Ecto neural progenitor cell (in vitro differentiated cells): ENCODE measurements at places on chromosomes 11 and 22.

- no peak for DNase-seq
These were observed 381.9 kb downstream of the CADM1 start for GRCh38 chr11:115122274-115122673.

GRCh38 chr11:120011836-120012235 lies 126.1 kb downstream of the TRIM29 start:
- no peak for DNase-seq

- DNase-seq = no peak
These were observed 8.8 kb downstream of the SCGB2A1 start for GRCh38 chr11:62217191-62217748.

- peak; percentile 98 for DNase-seq
These were observed at the start of gene ZNRF3 for GRCh38 chr22:28882878-28883656. TSS of gene ZNRF3 (plus strand) at chr22:28883572. CDS start at chr22:28883767, 195 bp downstream.

DNA sequence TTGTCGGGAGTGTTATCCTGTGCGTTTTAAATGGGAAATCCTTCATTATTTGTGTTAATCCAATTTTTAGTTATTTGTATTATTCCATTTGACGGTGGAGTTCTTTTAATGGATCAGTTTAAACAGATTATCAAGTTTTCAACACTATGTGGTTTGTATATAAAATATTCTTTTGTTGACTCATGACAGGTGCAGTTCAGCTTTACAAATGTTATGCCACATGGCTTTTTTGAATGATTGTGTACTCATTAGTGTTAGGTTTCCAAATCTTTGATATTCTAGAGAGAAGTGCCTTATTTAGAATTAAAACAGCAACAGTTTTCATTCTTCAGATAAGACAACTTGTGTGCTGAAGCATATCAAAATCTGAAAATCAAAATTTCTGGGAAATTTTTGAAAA lies 2.4 kb downstream of the JAM3 start:
- no peak for DNase-seq

DNA sequence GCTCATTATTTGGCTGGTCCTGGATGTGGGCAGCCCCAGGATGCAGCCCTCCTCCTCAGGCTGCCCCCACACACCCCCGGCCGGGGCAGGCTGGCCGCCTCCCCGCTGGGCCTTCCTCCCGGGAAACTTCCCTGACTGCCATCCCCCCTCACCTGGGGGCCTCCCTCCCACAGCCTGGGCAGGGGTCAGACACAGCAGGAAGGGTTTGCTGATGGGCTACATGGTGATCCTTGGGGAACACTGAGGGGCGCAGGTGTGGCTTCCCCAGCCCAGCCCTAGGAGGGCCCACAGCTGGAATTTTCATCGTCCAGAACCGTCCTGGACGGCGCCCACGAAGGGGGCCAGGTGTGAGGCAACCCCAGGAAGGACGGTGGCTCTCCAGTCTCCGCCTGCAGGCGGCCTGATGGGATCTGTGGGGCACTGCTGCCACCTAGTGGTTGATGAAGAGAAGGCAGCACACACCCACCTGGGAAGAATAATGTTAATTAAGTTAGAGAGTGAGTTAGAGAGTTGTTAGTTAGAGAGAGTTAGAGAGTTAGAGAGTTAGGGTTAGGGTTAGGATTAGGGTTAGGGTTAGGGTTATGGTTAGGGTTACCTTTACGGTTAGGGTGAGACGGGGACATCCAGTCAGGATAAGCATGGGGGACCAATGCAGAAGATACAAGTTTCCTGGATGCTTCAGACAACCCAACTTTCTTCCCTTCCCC lies 75.9 kb upstream of the PRR5 start:
- DNase-seq = peak; percentile 86

DNA sequence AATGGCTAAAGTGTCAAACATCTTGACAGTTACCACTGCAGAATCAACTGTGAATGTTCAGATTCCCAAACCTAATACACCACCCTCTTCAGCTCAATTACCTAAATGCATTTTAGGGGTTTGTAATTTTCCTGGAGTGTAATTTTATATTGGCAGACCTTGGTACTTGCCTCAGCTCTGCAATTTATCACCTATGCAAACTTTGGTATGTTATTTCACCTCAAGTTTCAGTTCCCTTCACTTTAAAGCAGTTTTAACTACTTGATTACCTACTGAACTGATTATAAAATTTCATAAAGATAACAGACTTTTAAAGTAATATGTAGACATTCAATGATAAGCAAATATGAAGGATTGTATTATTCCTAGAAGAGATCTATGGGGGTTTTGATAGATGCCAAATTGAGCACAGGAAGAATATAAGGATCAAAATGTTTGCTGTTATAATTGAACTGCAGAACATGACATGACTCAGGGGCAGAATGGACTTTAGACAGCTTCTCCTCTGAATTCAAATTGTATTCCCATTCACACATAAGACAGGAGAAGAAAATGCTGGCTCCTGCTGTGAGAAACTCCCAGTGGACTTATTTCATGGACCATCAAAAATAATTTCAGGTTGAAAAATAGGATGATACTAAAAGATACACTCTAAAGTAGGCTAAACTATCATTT lies 491.5 kb upstream of the LUZP2 start:
- DNase-seq = no peak

DNA sequence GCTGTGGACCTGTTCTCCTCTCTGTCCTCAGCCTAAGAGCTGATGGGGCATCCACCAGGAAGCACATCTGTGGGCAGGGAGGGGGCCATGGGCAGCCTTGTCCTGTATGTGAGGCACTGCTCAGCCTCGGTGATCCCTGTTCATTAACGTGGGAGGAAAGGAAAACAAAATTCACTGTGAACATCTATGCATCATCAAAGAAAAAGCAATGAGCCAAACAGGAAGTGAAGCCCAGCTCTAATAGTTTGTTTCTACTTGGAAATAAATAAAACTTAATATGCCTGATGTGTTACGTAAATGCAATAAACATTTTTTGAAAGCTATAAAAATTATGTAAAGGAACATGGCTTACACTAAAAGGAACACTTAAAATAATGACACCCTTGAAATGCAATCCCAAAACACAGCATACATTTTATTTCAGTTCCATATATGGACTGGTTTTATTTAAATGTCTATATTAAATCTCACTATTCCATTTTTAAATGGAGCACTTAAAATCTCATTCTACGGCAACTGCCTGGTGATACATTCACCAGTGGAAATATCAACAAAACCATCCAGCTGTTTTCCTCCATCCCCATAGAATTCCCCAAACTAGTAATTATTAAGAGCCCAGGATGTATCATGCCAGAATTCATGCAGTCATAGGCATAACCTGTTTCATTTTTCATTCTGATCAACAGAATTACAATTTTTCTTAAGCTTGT lies 78.3 kb downstream of the ZNF280B start:
- DNase-seq = no peak

GRCh38 chr22:37021710-37022482 lies 2.4 kb downstream of the MPST start:
- no peak for DNase-seq

- DNase-seq = no peak
These were observed 7.9 kb upstream of the C1QTNF6 start for GRCh38 chr22:37195921-37196320.

DNA sequence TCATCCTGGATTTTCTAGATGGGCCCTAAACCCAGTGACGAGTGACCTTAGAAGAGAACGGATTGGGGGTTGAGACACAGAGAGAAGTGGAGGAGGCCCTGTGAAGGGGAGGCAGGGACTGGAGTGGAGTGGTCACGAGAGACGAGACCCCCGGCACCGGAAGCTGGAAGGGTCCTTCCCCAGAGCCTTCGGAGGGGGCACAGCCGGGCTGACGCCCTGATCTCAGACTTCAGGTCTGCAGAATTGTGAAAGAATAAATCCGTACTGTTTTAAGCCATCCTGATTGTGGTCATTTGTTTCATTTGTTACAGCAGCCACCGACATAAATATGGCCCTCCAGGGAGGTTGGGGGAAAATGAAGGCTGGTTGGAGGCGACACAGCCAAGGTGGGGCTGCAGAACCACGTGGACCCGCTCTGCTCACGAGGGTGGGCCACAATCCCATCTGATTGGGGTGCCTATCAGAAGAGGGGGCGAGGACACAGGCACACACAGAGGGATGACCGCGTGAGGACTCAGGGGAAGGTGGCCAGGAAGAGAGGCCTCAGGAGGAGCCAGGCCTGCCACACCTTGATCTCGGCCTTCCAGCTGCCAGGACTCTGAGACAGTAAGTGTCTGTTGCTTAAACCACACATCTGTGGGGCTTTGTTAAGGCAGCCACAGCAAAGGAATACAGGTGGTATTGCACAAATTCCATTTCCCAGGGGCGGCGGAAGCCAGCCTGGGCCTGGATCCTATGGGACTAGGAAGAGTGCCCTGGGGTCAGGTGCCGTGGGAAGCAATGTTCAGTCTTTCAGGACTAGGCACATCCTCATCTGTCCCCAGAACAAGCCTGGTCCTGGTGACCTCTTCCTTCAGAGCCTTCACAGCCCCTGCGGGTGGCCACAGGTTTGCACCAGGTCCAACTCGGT lies 73.3 kb upstream of the SHANK2 start:
- no peak for DNase-seq

GRCh38 chr11:13101644-13102512 lies 92.8 kb downstream of the RASSF10 start:
- no peak for DNase-seq

- DNase-seq = no peak
These were observed 4.1 kb upstream of the TBX1 start for GRCh38 chr22:19756288-19757128.

GRCh38 chr11:2399488-2400068 lies 972 bp upstream of the TSSC4 start:
- no peak for DNase-seq

DNA sequence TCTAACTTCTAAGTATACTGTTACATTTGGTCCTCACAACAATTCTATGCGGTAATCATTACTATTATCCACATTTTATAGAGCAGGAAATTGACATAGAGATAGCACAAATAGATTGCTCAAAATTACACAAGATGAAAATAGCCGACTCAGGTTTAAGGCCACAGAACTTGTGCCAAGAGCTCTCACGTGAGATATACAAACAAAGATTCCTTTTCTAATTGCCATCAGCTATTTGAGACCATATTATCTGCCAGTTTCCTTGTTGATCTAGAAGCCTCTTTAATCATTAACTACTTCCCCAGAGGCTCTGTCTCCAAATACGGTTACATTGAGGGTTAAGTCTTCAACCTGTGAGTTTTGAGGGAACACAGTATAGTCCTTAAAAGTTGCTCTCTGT lies 61.0 kb upstream of the GLYATL1B start:
- DNase-seq = no peak

- no peak for DNase-seq
These were observed 45.5 kb upstream of the CRYBB3 start for GRCh38 chr22:25153961-25154666.

DNA sequence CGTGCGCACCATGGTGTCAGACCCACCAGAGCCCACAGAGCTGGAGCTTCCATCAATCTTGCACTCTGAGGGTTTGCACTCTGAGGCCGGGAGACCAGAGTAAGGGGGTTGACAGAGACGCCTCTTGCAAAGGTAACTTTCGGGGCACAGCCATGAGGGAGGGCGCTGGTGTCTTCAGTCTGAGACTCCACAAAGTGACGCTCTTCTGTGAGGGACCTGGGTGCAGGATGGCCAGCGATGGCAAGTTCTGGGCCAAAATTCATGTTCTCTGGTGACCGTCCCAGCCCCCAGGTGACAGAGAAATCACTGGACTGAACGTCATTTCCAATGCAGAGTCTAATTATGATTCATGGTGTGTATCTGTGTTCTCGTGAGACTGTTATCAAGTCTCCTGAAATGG lies 1395.2 kb downstream of the TBC1D22A start:
- no peak for DNase-seq

- no peak for DNase-seq
These were observed 103.0 kb downstream of the KCNQ1 start for GRCh38 chr11:2547806-2548205.

GRCh38 chr22:44574057-44574639 lies 76.1 kb upstream of the RTL6 start:
- no peak for DNase-seq

DNA sequence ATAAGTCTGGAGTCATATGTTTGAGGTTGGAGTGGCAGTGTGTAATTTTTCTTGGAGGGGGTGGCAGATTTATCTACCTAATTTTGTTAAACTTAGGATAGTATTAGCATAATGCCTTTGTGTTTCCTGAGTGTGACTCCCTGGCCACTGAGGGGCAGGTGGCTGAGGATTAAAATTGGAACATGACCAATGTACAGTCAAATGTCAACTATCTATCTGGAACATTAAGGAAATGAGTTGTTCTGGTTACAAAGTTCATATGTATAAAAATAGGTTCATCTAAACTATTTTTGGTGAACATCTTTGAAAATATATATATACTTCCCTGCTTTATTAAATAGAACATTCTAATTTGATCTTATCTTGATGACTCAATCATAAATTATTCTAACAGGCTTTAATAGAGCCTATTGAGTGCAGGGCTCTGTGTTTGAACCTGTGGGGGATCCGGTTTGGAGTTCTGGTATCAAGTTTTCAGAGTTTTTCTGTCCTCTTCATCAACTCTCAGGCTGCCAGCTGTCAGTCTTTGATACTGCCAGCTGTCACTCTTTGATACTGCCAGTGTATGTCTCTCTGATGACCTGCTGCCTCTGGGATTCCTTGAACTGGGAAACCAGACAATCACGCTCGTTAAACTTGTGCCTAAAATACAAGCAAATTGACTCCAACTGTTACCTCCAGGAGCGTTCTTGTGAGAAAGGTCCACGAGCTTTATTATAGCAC lies 309.6 kb downstream of the METTL15 start:
- no peak for DNase-seq

- DNase-seq = no peak
These were observed 781 bp downstream of the SIDT2 start for GRCh38 chr11:117179048-117179999.

GRCh38 chr11:66072518-66072917 lies 2.4 kb downstream of the PACS1 start:
- no peak for DNase-seq

GRCh38 chr11:74019104-74019738 lies 10.3 kb upstream of the UCP3 start:
- DNase-seq = no peak

DNA sequence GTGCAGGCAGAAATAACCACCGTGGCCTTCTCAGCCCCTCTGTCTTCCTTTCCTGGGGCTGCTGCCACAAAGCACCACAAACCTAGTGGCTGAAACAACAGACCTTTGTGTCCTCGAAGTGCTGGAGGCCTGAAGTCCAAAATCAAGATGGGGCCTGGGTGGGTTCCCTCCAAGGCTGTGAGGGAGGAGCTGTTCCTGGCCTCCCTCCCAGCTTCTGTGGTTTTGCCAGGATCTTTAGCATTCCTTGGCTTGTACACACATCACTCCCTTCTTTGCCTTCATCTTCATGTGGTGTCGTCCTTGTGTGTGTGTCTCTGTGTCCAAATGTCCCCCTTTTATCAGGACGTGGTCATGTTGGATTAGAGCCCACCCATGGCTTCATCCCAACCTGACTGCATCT lies 29.0 kb upstream of the PARVG start:
- no peak for DNase-seq

DNA sequence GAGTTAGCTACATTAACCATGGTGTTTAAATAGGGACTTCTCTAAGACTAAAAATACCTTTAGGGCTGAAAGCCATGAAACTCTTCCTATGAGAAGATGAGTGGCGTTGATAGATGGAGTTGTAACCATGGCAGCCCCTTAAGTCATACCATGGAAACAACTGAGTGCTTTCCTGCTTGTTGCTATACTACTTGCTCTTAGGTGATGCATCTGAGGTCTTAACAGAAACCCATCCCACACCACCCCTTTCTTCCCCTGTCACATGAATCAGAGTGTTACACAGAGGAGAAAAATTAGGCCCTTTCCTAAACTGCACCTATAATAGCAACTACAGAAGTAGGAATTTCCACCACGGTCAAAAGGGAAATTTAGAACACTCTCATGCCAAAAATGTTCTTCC lies 64.3 kb upstream of the ZC3H12C start:
- DNase-seq = no peak

GRCh38 chr22:43447380-43447779 lies 35.6 kb downstream of the MPPED1 start:
- no peak for DNase-seq
